ENCODE measurements at places on chromosomes 3 and 15. TPM values are rescaled to one million over a fixed set of nuclear protein-coding genes. Genes with fewer than 3 reads are reported as not detected.

- no peaks in the 10 kb centered on the region for H3K36me3 ChIP-seq
- DNase-seq: no peak
- H3K27ac ChIP-seq: no peak overlapping the region
- H3K4me1 ChIP-seq: no peaks in the 10 kb centered on the region
- no peaks in the 10 kb centered on the region for H3K27me3 ChIP-seq
These were observed 232.6 kb downstream of the OPA1 start for GRCh38 chr3:193825617-193826016.

DNA sequence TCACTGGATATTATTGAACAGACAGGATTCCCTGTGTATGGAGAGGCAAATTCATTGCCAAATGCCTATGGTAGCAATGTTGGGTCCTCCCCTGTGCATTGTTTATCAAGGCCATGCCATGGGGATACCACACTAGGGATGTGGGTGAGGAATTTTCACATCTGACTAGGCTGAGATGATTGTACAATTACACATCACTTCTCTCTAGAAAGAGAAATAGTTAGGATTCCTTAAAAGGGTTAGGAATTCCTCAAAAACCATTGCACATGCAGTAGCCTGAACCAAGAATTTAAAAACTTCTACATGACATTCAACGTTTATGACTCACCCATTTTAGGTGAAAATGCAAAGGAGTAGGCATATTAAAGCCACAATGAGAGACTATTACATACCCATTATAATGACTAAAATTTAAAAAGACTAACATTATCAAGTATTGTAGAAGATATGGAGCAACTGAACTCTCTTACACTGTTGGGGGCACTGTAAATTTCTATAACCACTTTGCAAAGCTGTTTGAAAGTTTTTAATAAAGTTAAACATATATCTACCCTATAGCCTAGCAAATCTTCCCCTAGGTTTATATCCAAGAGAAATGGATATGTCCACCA, 175.9 kb downstream of the THRB start:
- DNase-seq: no peak
- H3K36me3 ChIP-seq: no peaks in the 10 kb centered on the region
- H3K4me1 ChIP-seq: peaks cover 4% of the 10 kb centered on the region
- no peaks in the 10 kb centered on the region for H3K27me3 ChIP-seq
- H3K27ac ChIP-seq: no peak overlapping the region
- no peak overlapping the region for H3K4me3 ChIP-seq

DNA sequence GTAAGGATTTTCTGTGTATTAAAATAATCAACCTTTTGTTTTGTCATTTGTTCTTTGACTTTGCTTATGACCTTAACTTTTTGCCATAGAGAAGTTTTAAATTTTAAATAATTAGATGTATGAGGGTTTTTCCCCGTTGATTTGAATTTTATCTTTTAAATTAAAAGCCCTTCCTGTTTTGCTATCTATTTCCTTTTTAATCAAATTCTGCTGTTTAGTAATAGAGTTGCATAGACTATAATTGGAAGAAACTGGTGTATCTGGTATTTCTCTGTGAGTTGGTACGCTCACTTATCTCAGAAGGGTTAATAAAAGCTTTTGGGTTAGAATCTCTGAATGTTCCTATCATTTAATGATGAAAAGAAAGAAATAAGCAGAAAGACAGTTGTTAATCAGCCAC, 82.2 kb downstream of the LRRC3B start:
- H3K4me1 ChIP-seq: no peaks in the 10 kb centered on the region
- H3K36me3 ChIP-seq: no peaks in the 10 kb centered on the region
- no peaks in the 10 kb centered on the region for H3K27me3 ChIP-seq
- no peak overlapping the region for H3K4me3 ChIP-seq
- no peak for DNase-seq
- no peak overlapping the region for H3K27ac ChIP-seq

GRCh38 chr3:158169091-158169491, 59.2 kb downstream of the RSRC1 start:
- no peaks in the 10 kb centered on the region for H3K36me3 ChIP-seq
- no peak overlapping the region for H3K27ac ChIP-seq

DNA sequence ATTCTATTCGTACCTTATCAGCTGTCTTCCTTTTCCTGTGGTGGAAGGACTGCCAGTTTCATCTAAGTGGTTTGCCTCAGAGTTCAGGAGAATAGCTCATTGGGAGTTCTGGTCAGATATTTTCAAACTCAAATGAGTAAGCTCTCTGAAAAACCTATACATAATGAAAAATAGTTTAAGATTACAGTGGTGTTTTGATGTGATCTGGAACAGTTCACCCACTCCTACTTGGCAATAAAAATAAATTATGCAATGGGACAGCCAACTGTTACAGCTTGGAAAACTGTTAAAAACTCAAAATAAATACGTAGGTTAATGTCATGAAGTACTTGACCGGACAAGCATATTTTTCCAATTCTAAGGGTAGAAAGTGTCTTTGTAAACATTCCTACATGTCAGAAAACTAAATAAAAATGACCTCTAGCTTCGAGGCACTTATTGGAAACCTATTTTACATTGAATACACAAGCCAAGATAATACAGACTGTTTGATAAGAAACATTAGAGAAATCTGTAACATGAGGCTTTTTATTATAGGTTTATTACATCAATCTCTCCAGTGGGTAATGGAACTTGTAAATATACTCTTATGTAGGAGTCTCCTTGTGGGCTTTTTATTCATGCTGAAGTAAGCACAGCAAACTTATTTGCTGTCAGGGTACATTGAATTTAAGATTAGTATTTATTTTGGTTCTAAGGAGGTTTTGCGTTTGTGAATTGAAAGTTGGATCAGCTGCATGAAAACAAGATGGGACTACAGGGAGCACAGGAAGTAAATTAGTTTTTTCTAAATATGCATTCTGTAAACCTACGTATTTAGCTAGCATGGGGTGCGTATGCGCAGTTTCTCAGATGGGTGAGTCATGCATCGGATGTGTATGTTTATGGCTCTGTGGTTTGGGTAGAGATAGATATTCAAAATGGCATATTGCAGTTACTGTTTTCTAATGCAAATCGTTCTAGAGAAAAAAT, 453.1 kb downstream of the IL5RA start:
- H3K36me3 ChIP-seq: no peaks in the 10 kb centered on the region
- H3K27me3 ChIP-seq: no peaks in the 10 kb centered on the region
- DNase-seq: no peak
- H3K4me3 ChIP-seq: no peak overlapping the region

GRCh38 chr15:73010154-73011152, 41.8 kb upstream of the NEO1 start:
- no peaks in the 10 kb centered on the region for H3K36me3 ChIP-seq
- H3K27me3 ChIP-seq: no peaks in the 10 kb centered on the region
- no peak for DNase-seq
- no peak overlapping the region for H3K27ac ChIP-seq
- H3K4me3 ChIP-seq: no peak overlapping the region
- H3K4me1 ChIP-seq: no peaks in the 10 kb centered on the region

GRCh38 chr15:45199136-45199810, 11.5 kb upstream of the SHF start:
- H3K36me3 ChIP-seq: no peaks in the 10 kb centered on the region
- H3K27me3 ChIP-seq: no peaks in the 10 kb centered on the region
- peak overlapping the region; percentile 81 for H3K4me3 ChIP-seq
- H3K4me1 ChIP-seq: no peaks in the 10 kb centered on the region

- H3K4me1 ChIP-seq: no peaks in the 10 kb centered on the region
- H3K27me3 ChIP-seq: no peaks in the 10 kb centered on the region
- H3K36me3 ChIP-seq: no peaks in the 10 kb centered on the region
These were observed 50.3 kb downstream of the ZMAT3 start for GRCh38 chr3:179021119-179021903.

- H3K4me3 ChIP-seq: no peak overlapping the region
- no peak for DNase-seq
These were observed 67.9 kb upstream of the HEG1 start for GRCh38 chr3:125123451-125124305.

DNA sequence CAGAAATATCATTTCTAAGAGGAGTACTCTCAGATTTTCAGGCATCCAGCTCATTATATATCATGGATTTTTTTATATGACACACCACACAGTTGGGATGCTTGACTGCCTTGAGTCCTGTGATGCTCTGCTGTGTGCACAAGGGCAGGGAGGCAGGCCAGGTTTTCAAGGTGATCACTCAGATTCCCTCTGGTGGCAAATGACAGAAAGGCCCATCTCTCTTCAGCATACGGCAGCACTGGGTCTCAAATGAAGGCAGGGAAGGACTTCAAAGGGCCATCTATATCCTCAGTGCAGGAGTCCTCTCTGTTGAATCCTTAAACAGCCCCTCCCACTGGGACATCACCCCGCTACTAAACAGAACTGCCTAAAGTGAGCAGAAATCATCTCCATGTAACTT, 54.8 kb upstream of the MYO5C start:
- H3K4me1 ChIP-seq: no peaks in the 10 kb centered on the region
- H3K4me3 ChIP-seq: no peak overlapping the region
- H3K27me3 ChIP-seq: no peaks in the 10 kb centered on the region
- no peak overlapping the region for H3K27ac ChIP-seq
- H3K36me3 ChIP-seq: no peaks in the 10 kb centered on the region

Gene RPL39L
- total RNA-seq: 14.7 TPM

Gene ADCY5
- total RNA-seq: 21.1 TPM

Data from uterus (tissue), 4 donors.